ENCODE measurements at places on chromosomes 2 and 18.

DNA sequence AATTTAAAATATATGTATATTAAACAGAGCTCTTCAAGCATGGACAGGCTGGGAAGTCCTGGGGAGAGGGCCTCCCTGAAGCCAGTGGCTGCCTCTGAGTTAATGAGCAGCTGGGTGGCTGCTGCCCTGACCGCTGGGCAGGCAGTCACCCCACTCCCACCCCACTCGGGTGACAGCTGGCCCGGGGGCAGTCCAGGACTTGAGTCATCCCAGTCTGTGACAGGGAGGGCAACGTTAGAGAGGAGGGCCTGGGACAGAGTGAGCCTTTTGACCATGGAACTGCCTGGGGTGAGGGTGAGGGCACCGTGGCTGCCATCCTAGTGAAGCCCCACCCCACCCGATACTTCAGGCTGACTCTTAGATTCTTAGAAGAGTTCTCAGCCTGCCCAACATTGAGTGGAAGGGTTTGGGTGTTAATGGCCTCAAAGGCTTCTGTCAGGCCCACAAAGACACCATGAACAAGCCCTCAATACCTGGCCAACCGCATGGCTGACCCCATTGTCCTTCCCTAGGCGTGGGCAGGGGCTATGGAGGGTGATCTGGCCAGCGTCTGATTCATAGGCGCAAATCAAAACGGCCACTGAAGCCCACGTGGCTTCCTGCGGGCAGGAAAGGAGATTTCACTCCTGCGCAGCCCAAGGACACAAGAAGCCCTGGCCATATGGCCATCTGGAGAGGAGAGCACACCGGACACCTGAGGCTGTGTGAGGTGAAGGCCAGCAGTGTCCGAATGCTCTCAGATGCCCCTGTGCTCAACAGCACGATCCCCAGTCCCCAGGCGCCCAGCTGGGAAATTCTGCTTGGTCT, 47.5 kb downstream of the MRPS5 start:
- peak; percentile 64 for DNase-seq

DNA sequence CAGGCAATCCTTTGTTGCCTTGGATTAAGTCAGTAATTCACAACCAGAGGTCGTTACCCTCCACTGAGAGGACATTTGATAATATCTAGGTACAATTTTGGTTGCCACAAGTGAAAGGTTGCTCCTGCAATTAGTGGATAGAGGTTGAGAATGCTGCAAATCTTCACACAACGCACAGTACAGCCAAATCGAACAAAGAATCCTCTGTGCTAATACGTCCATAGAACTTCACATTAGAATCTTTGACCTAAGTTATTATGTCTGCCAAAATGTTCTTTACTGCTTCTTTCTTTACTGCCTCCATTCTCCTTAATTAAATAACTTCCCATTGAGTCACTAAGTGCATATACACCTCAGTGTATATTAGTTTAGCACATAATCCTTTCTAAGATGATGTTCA, 879.5 kb downstream of the TRIB2 start:
- DNase-seq: no peak

- DNase-seq: peak; percentile 46
Measured at GRCh38 chr18:23498877-23499276, 4.4 kb upstream of the RMC1 start.

- DNase-seq: no peak
Measured at GRCh38 chr2:33011941-33012340, 65.2 kb downstream of the LTBP1 start.

DNA sequence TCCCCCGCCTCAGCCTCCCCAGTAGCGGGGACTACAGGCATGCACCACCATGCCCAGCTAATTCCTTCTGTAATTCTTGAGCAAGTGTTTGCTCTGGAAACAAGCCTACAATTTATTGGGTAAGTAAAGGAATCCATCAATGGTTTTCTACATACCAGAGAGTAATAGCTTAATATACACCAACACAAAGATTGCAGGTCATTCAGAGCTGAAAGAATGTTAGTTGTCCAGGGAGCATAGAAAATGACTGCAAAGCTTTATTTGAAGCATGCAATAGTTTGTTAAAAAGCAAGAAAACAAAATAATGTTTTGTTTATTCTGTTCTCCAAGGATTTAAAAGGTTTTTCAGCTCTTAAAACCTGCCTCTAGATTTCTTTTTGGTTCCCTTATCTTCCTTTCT, 5.6 kb downstream of the IDH1 start:
- no peak for DNase-seq

DNA sequence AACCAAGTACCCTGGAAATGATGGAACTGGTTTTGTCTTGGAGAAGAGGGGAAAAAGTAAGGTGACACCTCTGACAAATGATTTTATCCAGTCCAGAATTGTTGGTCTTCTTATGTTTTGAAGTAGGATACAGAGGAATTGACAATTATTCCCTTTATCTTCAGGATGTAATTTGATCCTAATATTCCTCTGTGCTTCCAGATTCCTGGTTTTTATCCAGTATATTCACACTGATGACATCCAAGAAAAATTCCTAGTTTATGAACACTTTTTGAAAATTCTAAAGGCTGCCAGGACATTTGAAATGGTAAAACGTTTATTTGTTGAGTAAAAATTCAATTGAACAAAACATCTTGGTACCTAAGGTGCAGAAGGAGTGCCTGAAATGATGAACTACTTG, 22.2 kb upstream of the ETAA1 start:
- no peak for DNase-seq

DNA sequence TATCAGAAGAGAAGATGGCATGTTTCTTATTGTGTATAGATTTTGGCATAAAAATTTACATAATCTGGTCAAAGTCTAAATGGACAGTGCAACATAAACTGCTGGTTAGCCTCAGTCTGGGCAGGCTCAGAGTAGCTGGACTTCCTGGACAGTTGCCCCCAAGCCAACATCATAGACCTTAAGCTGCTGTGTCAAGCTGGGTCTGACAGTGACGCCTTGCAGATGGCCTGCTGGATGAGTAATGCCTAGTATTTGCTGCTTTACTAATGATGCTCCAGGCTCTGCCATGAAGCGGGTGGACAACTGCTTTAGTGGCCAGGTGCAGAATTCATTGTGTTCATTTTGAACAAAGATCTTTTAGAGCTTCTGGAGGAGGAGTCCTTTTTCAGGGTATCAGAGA, 603.7 kb upstream of the ZEB2 start:
- no peak for DNase-seq

Data from substantia nigra (tissue), 51 donors.